MG63 (cell line): ENCODE measurements at places on chromosomes 6 and 20. TPM values are rescaled to one million over a fixed set of nuclear protein-coding genes. Genes with fewer than 3 reads are reported as not detected.

Gene NT5DC1
- total RNA-seq = 5.2 and 12.8 TPM in 2 replicates

Gene PBOV1
- not detected in 2 replicates for total RNA-seq

Gene COL10A1
- total RNA-seq = not detected in 2 replicates

Gene PACSIN1
- not detected in 2 replicates for total RNA-seq

Gene CAGE1
- total RNA-seq = 0.49 TPM in 1 of 2 replicates, not detected in the other

Gene TXLNB
- total RNA-seq = not detected in 2 replicates

Gene OPRM1
- total RNA-seq = not detected in 2 replicates

Gene IMPG1
- not detected in 2 replicates for total RNA-seq

Gene NKX2-2
- total RNA-seq = 3.1 and 8.1 TPM in 2 replicates

Gene HLA-DRA
- total RNA-seq = not detected in 2 replicates

Gene SYNDIG1
- 0.07 and 0.33 TPM in 2 replicates for total RNA-seq

Gene ATAT1
- total RNA-seq = 0.16 TPM in 1 of 2 replicates, not detected in the other

Gene PRICKLE4
- total RNA-seq = not detected in 2 replicates

Gene RIOK1
- 16.1 and 36.4 TPM in 2 replicates for total RNA-seq

Gene OR12D2
- total RNA-seq = not detected in 2 replicates

Gene PROKR2
- total RNA-seq = not detected in 2 replicates
